ENCODE measurements at places on chromosomes 2 and 18. TPM values are rescaled to one million over a fixed set of nuclear protein-coding genes. Genes with fewer than 3 reads are reported as not detected.
A peak's percentile ranks its signal among the peaks of the same experiment; 100 is the strongest.

PRSS56 gene
- polyA plus RNA-seq, result not detected

TMEM169 gene
- 4.1 TPM for polyA plus RNA-seq

DNA sequence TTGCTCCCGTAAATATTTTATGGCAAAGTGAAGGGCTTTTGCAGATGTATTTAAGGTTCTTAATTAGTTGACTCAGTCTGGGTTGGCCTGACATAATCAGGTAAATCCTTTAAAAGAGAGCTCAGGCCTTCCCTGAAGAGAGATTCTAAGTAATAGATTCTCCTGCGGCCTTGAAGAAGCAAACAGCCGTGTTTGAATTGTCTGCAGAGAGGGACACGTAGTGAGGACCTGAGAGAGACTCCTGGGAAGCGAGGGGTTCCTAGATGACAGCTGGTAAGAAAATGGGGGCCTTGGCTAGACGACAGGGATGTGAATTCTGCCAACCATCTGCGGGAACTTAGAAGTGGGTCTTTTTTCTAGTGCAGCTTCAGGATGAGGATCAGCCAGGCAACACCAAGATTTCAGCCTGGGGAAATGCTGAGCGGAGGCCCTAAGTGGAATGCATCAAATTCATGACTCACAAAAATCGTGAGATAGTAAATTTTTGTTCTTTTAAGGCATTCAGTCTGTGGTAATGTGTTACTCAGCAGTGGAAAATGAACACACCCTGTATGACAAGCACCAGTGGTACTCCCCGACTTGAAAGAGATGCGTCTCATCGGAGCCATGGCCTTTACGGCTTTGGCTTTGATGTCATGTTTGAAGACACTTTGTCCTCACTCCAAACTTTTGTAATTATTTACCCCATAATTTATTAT is 62.1 kb upstream of the SMIM21 start:
- H3K27ac ChIP-seq, result no peak overlapping the region
- no peaks in the 10 kb centered on the region for H3K4me1 ChIP-seq
- DNase-seq, result no peak
- no peaks in the 10 kb centered on the region for H3K27me3 ChIP-seq
- no peak overlapping the region for H3K4me3 ChIP-seq

DNA sequence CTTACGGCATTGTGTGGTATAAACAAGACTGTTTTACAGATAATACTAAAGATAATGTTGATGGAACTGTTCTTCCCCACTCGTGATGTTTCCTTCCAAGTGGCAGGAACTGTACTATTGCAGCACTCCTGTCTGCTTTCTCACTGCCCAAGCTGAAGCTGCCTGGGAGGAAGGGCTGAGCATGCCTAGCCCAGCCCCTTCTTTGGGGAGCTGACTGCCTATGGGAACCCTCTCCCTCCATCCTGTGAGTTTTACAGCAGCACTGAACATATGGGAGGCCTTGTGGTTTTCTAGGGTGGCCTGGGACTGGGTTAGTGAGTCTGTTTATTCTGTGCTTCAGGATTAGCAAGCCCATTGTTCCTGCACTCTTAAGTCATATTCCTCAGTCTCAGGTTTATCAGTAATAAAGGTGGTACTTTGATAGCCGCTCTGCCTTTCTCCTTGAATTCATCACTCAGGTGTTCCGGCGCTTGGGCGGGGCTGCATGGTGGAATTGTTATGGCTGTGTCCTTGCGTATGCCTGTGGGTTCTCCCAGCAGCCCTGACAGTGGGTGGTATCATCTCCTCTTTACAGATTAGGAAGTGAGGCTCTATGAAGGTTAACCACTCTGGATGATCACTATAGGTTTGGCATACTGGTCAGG is 379.7 kb downstream of the PTPRM start:
- peak; percentile 37 for DNase-seq
- H3K4me1 ChIP-seq, result peaks cover 20% of the 10 kb centered on the region
- no peaks in the 10 kb centered on the region for H3K27me3 ChIP-seq
- peak overlapping the region; percentile 91 for H3K27ac ChIP-seq
- no peaks in the 10 kb centered on the region for H3K36me3 ChIP-seq

PSMA8 gene
- 0.04 TPM for polyA plus RNA-seq
